ENCODE measurements at places on chromosomes 2 and 18. TPM values are rescaled to one million over a fixed set of nuclear protein-coding genes. Genes with fewer than 3 reads are reported as not detected.

Gene HMSD
- 1.6 TPM for total RNA-seq

Gene RGPD4
- total RNA-seq, result 0.35 TPM

Gene C2orf80
- not detected for total RNA-seq

Gene KCNS3
- total RNA-seq, result not detected

Gene GPR45
- total RNA-seq, result not detected

GRCh38 chr2:37243435-37243834 lies 12.0 kb downstream of the NDUFAF7 start:
- H3K4me1 ChIP-seq, result peaks cover 11% of the 10 kb centered on the region
- H3K27me3 ChIP-seq, result no peaks in the 10 kb centered on the region
- H3K36me3 ChIP-seq, result peaks cover 64% of the 10 kb centered on the region
- no peak overlapping the region for H3K27ac ChIP-seq

- H3K27ac ChIP-seq, result no peak overlapping the region
- H3K27me3 ChIP-seq, result no peaks in the 10 kb centered on the region
- H3K4me3 ChIP-seq, result no peak overlapping the region
- H3K36me3 ChIP-seq, result no peaks in the 10 kb centered on the region
- H3K4me1 ChIP-seq, result no peaks in the 10 kb centered on the region
Observed at GRCh38 chr2:141041281-141041680, 1089.5 kb downstream of the LRP1B start.

- H3K4me3 ChIP-seq, result no peak overlapping the region
- no peak overlapping the region for H3K27ac ChIP-seq
- H3K27me3 ChIP-seq, result no peaks in the 10 kb centered on the region
- DNase-seq, result no peak
Observed at GRCh38 chr2:193428336-193428818, 1233.6 kb upstream of the TMEFF2 start.

GRCh38 chr2:167929484-167929883 lies 317.9 kb downstream of the STK39 start:
- H3K4me3 ChIP-seq, result no peak overlapping the region
- no peak overlapping the region for H3K27ac ChIP-seq
- no peaks in the 10 kb centered on the region for H3K36me3 ChIP-seq
- H3K27me3 ChIP-seq, result peaks cover 15% of the 10 kb centered on the region
- no peaks in the 10 kb centered on the region for H3K4me1 ChIP-seq

DNA sequence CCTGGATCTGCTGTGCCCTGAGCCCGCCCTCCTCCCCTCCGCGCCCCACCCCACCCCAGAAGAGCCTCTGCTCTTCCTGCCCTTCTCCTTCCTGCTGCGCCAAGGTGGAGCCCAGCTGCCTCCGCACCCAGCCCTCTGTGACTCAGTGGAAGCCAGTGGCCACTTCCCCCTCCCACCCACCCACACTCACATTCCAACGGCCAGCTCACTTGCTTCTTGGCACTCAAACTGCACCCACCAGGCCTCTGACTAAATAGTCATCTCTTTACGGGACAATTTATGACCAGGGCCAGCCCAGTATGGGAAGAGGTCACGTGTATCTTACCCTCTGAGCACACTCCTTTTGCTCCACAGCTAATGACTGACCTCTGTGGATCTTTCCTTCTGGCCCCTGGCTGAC lies 150.4 kb upstream of the SLC1A4 start:
- DNase-seq, result no peak
- H3K27me3 ChIP-seq, result peaks cover 5% of the 10 kb centered on the region
- H3K36me3 ChIP-seq, result no peaks in the 10 kb centered on the region
- H3K4me3 ChIP-seq, result no peak overlapping the region

DNA sequence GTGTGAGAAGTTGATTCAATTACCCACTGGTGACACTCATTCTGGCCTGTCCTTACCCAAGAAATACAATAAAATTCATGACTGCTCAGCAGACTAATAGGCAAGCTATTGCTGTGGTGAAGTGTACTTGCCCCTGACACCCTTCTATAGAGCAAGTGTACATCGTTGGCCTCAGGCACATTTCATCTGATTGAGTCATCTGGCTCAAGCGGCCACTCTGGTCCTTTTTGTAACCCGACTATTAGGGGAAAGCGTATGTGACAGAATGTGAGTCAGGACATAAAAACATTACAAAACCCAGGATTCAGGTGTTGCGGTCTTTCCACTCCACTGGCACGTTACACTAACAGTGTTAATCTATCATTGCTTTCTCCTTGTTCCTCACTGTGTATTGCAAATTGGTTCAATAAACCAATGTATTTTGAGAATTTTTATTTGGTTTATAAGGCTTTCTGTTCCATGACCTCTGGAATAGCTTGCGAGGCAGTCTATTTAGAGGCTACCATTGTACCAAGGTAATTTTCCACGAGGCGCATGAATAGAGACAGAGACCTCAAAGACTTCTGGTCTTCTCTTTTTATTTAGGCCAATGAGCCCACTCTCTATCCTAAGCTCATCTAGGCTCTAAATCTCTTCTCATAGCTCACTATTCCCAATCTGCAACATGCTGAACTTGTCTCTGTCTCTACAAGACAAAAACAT lies 10.2 kb upstream of the TTC32 start:
- H3K4me3 ChIP-seq, result no peak overlapping the region
- no peak overlapping the region for H3K27ac ChIP-seq
- no peak for DNase-seq
- H3K4me1 ChIP-seq, result peaks cover 3% of the 10 kb centered on the region
- peaks cover 6% of the 10 kb centered on the region for H3K36me3 ChIP-seq
- H3K27me3 ChIP-seq, result peaks cover 8% of the 10 kb centered on the region

- no peak overlapping the region for H3K27ac ChIP-seq
- peaks cover 3% of the 10 kb centered on the region for H3K36me3 ChIP-seq
- peaks cover 49% of the 10 kb centered on the region for H3K27me3 ChIP-seq
- H3K4me1 ChIP-seq, result peaks cover 11% of the 10 kb centered on the region
- DNase-seq, result no peak
Observed at GRCh38 chr2:12050396-12050795, 304.0 kb downstream of the LPIN1 start.

Data from activated CD8-positive, alpha-beta memory T cell treated with anti-CD3 and anti-CD28 coated beads, Interleukin-2, amount 10 ng/mL, durations not matched to agents 7 days and 5 days (primary cell).